Activated CD8-positive, alpha-beta memory T cell treated with anti-CD3 and anti-CD28 coated beads for 48 hours (primary cell): ENCODE measurements at places on chromosomes 12 and 14.
A peak's percentile ranks its signal among the peaks of the same experiment; 100 is the strongest.

DNA sequence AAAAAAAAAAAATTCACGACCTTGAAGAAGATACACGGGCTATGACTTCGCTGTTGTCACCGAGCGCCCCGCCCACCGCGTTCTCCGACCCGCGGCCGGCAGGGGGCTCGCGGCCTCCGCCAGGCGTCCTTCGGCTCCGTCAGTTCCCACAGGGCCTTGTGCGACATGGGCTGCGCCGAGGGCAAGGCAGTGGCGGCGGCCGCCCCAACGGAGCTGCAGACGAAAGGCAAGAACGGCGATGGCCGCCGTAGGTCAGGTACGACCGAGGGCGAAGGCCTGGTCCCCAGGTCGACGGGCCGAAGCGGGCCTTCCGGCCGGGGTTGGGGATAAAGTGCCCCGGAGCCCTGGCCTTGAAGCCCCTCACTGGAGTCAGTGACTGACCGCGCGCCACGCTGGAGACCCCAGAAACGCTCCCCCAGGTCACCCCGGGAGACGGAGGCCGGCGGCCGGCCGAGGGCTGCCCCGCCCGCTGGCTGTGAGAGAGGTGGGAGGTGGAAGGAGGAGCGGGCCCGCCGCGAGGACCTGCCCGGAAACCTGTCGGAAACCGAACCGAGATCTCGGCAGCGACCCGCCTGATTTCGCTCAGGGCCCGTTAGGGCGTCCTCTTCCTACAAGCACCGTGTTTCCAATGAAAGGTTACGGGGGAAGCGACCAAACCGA lies at the start of gene TXNRD1:
Gene TXNRD1, plus strand, starts transcription at position 142 of the 660 bp plus-strand sequence. Its CDS starts 24 bp downstream, at position 166.
- DNase-seq, result peak; percentile 66

DNA sequence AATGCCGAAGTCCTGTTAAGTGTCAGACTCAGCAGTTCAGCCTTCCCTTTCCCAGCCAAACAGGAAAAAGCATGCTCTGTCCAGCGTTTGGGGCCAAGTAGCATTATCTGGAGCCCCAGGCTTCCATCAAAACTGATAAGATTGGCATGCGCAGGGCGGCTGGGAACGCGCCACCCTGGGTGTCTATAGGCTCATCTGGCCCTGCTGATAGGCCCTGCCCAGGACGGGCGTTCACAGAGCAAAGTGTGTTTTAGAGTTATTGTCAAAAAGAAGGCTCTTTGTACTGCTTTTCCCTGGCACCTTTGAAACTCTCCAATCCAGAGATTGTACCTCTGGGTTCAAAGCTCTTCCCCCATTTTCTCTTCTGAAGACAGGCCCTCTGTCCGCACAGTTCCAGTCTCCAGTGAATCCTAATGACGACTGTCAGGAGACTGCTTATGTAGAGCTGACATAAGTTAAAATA lies at the start of gene ART4:
Gene ART4, minus strand, starts transcription at position 102 of the 463 bp plus-strand sequence. CDS start 413 bp downstream, outside the sequence.
- no peak for DNase-seq

DNA sequence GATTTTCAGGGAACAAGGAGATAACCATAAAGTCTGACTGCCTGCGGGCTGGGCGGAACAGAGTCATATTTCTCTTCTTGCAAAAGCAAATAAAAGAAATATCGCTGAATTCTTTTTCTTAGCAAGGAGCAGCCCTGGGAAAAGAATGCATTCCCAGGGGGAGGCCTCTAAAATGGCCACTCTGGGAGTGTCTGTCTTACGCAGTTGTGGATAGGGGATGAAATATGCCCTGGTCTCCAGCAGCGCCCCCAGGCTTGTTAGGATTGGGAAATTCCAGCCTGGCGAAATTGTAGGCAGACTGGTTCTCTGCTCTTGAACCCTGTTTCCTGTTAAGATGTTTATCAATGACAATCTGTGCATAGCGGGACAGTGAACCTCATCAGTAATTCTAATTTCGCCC lies 40.5 kb downstream of the PCNX1 start:
- DNase-seq, result no peak

DNA sequence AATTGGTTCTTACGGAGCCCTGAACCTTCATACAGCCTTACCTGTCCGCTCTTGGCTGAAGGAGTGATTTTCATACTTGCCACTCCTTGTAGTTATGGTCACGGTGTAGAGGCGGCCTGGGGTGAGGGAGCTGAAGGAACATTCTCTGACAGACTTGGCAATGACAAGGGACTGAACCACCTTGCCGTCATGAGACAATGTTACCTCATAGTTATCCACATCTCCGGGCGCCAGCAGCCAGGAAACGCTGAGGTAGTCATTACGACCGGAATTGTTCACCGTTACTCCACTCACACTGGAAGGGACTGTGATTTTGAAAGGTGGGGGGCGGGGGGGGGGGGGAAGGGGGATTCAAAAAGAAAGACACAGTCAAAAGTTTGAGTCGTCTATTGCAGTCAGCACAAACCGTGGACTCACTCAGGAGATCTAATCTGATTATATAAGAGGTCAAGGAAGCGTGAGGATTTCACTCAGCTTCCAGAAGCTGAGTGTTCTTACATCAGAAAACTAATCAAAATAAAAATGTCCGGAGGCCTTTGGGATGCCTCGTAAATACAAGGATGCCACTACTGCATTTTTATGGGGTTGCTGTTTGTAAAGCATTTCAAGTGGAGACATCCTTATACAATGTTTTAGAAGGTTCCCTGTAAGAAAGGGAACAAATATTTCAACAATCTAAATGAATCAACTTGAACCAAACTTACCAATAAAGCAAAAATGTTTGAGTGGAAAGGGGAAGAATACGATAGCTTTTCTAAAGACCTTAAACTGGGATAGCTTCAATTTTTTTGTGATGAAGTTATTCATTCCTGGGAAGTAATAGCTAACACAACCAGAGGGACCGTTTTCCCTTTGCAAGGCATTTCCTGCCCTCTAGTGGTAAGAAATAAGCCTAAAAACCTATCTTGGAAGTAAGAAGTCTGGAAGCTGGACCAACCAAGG lies 60.6 kb downstream of the PTPRB start:
- no peak for DNase-seq

DNA sequence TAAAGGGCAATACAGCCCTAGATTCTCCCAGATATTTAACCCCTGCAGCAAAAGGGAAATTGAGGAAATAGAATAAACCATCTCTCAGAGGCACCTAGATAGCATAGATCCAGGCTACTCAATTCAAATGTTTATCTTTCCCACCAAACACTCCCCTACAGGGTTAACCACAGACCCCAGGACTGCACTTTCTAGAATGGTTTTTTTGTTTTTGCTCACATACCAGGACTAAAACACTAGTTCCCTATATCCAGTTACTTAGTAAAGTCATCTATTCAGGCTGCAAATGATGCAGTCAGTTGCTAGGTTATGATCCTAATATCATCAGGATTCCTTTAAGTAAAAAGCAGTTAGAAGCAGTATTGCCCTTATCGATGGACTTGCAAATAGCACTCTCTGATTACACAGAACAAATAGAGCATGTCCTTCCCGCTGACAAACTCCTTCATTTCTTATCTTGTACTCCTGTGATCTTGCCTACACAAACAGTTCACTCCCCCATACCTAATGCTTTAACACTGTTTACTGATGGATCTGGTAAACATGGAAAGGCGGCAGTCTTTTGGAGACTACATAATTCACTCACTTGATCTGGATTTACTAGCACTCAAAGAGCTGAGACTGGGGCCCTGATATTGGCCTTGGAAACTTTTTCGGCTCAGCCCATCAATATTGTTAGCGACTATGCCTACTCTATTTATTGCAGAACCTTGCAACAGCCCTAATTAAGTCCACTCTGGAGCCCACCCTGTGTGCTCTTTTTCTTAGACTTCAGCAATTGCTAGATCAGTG lies 257.2 kb upstream of the DIO2 start:
- no peak for DNase-seq

GRCh38 chr14:29749327-29749726 lies 178.3 kb downstream of the PRKD1 start:
- DNase-seq, result no peak

GRCh38 chr12:46244273-46244915 lies 24.4 kb downstream of the SLC38A1 start:
- no peak for DNase-seq

DNA sequence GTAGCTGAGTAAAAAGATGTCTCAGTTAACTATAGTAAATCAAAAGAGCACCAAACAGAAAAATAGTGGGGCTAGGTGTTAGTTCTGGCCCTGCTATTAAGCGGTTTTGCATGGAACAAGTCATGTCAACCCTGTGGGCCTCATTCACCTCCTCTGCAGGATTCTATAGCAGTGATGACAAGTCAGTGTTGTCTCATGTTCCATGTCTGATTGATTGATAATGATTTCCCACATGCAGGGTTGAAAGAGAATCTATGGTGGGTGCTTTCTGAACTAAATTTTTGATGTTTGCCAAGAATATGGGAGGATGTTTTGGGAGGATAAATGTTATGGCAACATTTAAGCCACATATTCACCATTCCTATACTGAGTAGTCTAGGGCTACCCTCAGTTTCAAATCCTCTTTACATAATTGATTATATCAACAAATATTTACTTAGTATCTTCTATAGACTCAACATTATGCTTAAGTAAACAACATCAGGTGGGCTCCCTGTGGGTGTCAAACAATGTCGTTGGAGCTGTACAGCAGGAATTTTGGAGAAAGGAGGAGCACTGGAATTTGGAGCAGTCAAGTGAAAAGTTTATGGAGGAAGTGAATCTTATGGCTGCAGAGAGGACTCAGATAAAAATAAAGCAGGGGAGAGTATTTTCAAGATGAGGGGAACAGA lies 48.6 kb downstream of the IRAK3 start:
- no peak for DNase-seq

- no peak for DNase-seq
Observed at GRCh38 chr12:3881281-3881950, 8.2 kb upstream of the PARP11 start.

DNA sequence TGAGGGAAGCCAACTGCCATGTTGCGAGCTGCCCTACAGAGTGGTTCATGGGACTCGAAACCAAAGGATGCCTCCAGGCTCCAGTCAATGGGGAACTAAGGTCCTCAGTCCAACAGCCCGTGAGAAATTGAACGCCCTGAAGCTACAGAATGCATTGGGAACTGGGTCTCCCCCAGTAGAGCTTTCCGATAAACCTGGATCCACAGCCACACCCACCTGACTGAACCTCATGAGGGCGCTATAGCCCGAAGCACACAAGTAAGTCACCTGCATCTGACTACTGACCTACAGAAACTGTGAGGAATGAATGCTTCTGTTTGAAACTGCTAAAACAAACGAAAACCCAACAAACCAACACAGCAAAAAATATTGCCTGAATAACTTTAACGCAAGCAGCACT lies 1297.7 kb downstream of the AACS start:
- DNase-seq, result no peak

DNA sequence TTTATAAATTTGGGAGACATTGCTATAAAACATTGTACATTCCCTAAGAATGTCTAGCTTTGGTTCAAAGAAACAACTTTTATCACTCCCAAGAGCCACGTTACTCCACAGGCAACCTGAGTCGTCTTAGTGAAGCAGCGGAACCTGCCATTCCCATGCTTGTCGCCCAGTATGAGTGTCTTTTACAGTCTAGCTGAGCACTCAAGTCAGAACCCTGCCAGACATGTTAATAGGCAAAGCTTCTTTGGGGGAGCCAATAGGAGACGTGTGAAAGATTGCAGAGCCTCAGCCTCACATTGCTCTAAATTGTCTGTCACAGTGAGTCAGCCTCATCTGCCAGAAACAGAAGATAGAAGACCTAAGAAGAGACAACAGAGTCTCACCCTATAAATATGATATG lies 541.6 kb upstream of the FLRT2 start:
- DNase-seq, result no peak

GRCh38 chr12:93778306-93778705 lies 101.1 kb downstream of the CRADD start:
- no peak for DNase-seq

- DNase-seq, result no peak
Observed at GRCh38 chr12:101891462-101891971, 14.1 kb downstream of the DRAM1 start.

- DNase-seq, result no peak
Observed at GRCh38 chr12:66072135-66072534, 58.4 kb downstream of the LLPH start.

DNA sequence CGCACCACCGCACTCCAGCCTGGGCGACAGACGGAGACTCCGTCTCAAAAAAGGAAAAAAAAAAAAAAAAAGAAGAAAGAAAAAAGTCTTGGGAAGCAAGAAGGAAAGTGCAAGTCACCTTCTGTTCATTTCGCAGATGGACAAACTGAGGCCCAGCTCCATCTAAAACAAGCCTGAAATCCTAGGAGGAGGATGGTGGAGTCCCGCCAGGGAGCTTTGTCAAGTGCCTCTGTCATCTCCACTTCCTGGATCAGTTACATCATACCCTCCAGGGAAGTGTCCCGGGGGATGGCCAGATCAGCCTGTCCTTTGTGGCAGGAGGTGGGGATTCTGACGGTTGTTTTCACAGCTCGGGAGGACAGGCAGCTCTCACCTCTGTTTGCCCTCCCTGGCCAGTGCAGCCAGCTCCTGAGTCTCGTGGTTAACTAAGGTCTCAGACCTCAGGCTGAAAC lies 8.7 kb upstream of the SDSL start:
- DNase-seq, result no peak

DNA sequence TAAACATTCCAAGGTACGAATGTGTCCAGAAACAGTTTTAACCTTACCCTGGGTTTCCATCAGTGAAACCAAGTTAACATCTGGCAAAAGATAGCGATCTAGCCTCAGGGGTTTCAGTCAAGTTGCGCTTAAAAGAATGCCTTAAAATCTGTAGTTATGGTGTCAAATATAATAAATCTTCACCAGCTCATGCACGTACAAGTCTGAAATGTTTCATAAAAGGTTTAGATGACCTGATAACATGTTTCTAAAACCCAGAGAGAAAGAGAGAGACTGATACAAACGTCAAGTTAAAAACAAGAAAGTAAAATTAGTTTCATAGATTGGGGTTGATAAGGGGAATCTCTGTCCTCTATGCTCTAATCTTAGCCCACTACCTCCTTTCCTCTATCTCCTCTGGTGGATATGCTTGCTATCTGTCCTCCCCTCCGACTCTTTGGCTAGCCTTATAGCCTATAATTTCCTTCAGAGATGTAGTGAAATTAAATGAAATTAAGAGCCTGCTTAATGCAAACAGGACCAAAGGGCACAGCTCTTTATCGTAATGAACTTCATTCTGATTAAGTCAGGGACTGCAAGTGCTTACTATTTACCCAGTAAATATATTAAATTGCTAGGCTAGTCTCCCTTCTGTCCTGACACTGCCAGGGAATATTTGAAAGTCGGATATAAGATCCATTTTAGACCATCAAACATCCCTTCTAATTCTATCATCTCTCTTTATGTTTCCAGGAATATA lies 18.4 kb upstream of the FOS start:
- no peak for DNase-seq
